Activated CD4-positive, alpha-beta T cell treated with anti-CD3 and anti-CD28 coated beads for 48 hours (primary cell): ENCODE measurements at places on chromosomes 6 and 20.

DNA sequence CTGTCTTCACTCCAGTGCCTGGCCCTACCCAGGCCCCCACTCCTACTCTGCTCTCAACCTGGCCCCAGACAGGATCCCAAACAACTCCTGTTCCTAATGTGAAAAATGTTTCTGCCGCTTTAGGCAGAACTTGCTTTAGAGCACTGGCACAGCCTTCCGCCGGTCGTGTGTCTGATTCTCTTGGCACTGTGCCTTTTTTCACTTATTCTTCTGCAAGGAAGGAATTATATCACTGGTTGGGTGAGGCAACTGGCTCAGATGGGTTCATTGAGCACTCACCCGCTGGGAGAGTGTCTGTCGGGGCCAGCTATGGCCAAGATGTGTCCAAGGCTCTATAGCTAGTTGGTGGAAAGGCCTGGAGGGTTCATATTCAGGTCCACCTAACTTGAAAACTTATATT is 33.6 kb upstream of the HLA-A start:
- DNase-seq = no peak

DNA sequence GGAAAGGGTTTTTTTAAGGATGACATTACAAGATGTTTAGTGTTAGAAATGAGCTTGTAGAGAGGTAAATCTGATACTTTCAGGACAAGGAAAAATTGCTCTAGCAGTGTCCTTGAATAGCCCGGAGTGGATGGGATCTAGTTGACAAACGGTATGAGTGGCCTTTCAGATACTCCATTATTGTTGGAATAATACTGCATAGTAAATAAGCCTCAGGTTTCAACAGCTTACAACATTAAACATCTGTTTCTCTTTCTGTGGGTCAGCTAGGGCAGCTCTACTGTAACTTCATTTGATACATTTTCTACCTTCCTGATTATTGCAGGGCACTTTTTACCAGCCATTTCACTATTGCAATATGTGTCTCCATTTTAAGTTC is 118.0 kb downstream of the B3GAT2 start:
- DNase-seq = no peak

GRCh38 chr6:134574491-134574890 is 256.6 kb upstream of the SGK1 start:
- DNase-seq = no peak

GRCh38 chr6:85867595-85867994 is 224.9 kb upstream of the SYNCRIP start:
- no peak for DNase-seq

- no peak for DNase-seq
Measured at GRCh38 chr6:45371924-45372573, 5.7 kb downstream of the SUPT3H start.

- DNase-seq = no peak
Measured at GRCh38 chr6:109672175-109672574, 18.8 kb downstream of the AK9 start.

DNA sequence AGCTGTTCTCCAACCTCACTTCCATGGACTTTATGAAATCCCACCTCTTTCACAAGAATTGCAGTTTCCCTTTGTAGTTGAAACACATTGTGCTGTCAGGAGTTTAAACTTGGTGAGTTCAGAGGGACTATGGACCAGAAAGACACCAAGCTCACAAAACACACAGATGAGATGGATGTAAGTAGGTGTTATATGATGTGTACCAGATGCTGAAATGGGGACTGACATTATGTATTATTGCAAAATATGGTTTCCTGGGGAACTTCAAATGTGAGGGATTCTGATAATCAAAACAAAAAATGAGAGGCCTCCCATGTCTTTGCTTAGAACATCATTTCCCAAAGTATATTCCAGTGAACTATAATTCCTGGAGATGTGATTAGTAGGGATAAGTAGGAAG is 401.1 kb upstream of the ARID1B start:
- no peak for DNase-seq

DNA sequence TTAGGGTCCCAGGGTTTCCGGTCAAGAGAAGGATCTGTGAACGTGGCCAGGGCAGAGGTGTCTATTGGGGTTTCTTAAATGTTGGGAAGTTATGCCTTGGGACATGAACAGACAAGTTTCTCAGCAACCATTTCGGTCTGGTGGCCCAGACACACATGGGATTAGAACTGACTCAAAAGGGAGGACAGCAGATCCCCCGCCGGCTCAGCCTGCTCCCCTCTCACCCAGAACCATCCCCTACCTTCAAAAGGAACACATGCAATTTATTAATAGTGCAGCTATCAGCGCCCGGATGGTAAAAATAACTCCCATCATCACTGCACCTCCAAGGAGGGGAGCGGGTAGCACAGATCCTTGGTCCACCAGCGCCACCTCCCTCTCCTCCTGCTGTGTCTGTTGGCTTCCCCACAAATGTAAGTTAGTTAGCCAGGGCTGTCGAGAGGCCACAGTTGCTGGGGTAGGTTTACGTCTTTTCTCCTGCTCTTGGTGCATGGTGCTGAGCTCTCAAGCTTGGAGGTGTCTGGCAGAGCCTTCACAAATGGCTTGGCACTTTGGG is 77.1 kb downstream of the TRAM2 start:
- no peak for DNase-seq

DNA sequence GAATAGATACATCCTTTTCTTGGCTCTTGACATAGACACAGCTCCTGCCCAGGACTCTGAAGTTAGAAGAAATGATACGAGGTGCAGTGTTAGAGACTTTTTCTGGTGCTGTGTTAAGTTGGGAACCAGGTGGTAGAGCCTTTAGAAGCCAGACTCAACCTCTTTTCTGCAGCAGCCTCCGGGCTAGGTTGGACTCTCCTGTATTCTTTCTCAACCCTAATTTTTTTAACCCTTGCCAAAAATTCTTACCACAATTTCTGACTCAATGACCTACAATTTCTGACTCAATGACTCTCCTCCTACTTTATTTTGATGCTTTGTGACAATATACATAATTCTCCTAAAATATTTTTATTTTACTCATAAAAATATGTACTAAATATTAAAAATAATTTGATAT is 127.4 kb upstream of the PRL start:
- DNase-seq = no peak

- no peak for DNase-seq
Measured at GRCh38 chr6:124298730-124299129, 495.1 kb downstream of the NKAIN2 start.

DNA sequence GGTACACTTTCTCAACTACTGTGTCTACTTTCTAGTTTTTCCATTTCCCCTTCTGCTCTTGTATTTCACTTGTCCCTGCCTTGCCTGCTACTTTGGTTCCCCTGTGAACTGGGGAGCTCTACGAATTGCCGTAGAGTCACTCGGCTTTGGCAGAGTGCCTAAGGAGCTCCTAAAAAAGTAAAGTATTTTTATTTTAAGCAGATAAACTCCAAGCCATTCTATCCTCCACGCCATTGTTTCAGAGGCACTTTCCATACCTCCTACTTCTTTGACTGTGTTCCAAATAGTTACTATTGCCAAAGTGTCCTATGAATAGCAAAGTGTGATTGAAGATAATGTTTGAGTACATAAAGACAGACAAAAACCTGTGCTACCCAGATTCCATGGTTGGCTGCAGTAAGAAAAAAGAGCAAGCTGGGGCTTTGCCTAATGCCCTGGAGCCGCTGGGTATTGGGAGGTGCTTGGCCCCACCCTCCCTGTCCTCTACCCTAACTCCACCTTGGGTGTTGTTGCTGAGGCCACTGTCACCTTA is 5.1 kb upstream of the MBOAT1 start:
- DNase-seq = no peak

- no peak for DNase-seq
Measured at GRCh38 chr6:89501222-89501621, 68.3 kb downstream of the ANKRD6 start.

DNA sequence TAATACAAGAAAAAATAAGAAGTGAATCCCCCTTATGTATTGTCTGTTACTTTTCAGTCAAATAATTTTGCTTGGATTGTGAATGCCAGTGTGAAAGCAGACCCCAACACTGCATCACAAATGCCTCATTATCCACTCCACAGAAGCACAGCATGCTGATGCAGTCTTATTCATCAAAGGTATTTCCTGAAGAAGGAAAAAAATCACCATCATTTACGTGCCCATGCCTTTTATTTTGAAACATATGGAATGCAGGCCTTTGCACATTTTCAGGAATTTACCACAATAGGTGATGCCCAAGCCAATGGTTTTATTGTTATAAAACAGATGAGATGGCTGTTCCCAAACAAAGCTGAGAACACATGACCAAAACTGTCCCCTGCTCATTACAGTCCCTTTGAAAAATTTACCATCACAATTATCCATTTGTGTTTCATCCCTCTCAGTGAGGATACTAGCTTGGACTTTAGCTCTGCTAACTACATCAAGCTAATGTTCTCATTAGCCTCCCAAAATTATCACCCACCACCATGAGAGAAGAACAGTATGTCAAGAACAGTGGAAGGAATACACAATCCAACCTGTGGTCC is 180.6 kb upstream of the HTR1E start:
- no peak for DNase-seq

GRCh38 chr20:47059536-47059935 is 164.9 kb downstream of the EYA2 start:
- no peak for DNase-seq

- no peak for DNase-seq
Measured at GRCh38 chr6:79570129-79571029, 33.1 kb upstream of the LCA5 start.

GRCh38 chr20:59259946-59260345 is 40.5 kb upstream of the EDN3 start:
- no peak for DNase-seq
